ENCODE measurements at places on chromosomes 16 and 17. TPM values are rescaled to one million over a fixed set of nuclear protein-coding genes. Genes with fewer than 3 reads are reported as not detected.

ASB16 gene
- not detected for total RNA-seq

YPEL2 gene
- total RNA-seq: 2.6 TPM

TERB1 gene
- total RNA-seq: 0.26 TPM

SLC6A2 gene
- 0.26 TPM for total RNA-seq

NPIPA5 gene
- 0.38 TPM for total RNA-seq

ANKRD40CL gene
- not detected for total RNA-seq

CA7 gene
- not detected for total RNA-seq

SRCIN1 gene
- total RNA-seq: 0.64 TPM

FBXW10 gene
- not detected for total RNA-seq

OR4D1 gene
- not detected for total RNA-seq

CLDN6 gene
- not detected for total RNA-seq

RDM1 gene
- total RNA-seq: 0.13 TPM

HOXB6 gene
- not detected for total RNA-seq

SCGB1C2 gene
- total RNA-seq: not detected

CFAP119 gene
- total RNA-seq: 0.26 TPM

SOCS1 gene
- 0.77 TPM for total RNA-seq

ABCA10 gene
- total RNA-seq: 1.3 TPM

TNFRSF17 gene
- total RNA-seq: not detected

TBX4 gene
- not detected for total RNA-seq

PRSS27 gene
- 4.5 TPM for total RNA-seq

RASL10B gene
- total RNA-seq: 0.51 TPM

RAB11FIP4 gene
- 16.4 TPM for total RNA-seq

BMERB1 gene
- total RNA-seq: 4.5 TPM

FGF11 gene
- 12.4 TPM for total RNA-seq

ADGRG1 gene
- 21.1 TPM for total RNA-seq

KIF22 gene
- total RNA-seq: 12.0 TPM

SLC52A1 gene
- total RNA-seq: 0.53 TPM

PSMC5 gene
- total RNA-seq: 50.5 TPM

TMEM114 gene
- not detected for total RNA-seq

ABCA6 gene
- total RNA-seq: 0.38 TPM

STX1B gene
- not detected for total RNA-seq

SP2 gene
- 1.7 TPM for total RNA-seq

NXPH3 gene
- not detected for total RNA-seq

NDRG4 gene
- total RNA-seq: 2.8 TPM

SLC38A10 gene
- total RNA-seq: 35.5 TPM

GAS2L2 gene
- total RNA-seq: under 0.01 TPM

ACSM3 gene
- total RNA-seq: 4.6 TPM

TPSD1 gene
- total RNA-seq: not detected

RCVRN gene
- not detected for total RNA-seq

PRAC1 gene
- total RNA-seq: not detected

RPGRIP1L gene
- 2.9 TPM for total RNA-seq

SLC5A10 gene
- 0.13 TPM for total RNA-seq

LPO gene
- not detected for total RNA-seq

GP2 gene
- not detected for total RNA-seq

GSE1 gene
- 12.9 TPM for total RNA-seq

KRT14 gene
- 463 TPM for total RNA-seq

NRN1L gene
- not detected for total RNA-seq

GNG13 gene
- total RNA-seq: not detected

NPW gene
- total RNA-seq: 0.13 TPM

RAB26 gene
- total RNA-seq: 0.90 TPM

MT1E gene
- 60.8 TPM for total RNA-seq

VASN gene
- total RNA-seq: 10.0 TPM

SYCE1L gene
- total RNA-seq: 0.38 TPM

MAP2K6 gene
- total RNA-seq: 0.26 TPM

CCDC154 gene
- total RNA-seq: 0.51 TPM

ZSCAN10 gene
- not detected for total RNA-seq

PIK3R5 gene
- not detected for total RNA-seq

TBX21 gene
- not detected for total RNA-seq

GCGR gene
- total RNA-seq: not detected

MYH3 gene
- total RNA-seq: 1.4 TPM
